ENCODE measurements at places on chromosomes 12 and 14. TPM values are rescaled to one million over a fixed set of nuclear protein-coding genes. Genes with fewer than 3 reads are reported as not detected.
A peak's percentile ranks its signal among the peaks of the same experiment; 100 is the strongest.

DNA sequence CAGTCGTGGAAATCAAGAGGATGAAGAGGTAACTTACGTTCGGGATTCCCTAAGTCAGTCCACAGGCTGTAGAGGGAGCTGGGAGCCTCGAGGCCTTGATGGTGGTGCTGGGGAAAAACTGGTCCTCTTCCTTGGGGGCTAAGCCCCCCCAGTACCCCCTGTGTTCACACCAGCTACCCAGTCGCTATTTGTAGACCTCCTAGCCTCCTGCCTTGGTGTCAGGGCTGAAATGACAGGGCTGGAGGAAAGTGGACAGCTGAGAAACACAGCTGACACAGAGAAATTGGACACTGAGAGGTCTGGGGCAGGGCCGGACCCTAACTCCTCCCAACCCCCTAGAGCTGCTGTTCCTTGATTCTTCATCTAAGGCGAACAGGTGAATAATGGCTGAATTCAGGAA is at the start of gene STAC3:
STAC3 (minus strand) TSS at position 232 of the 400 bp plus-strand sequence. CDS start 1,551 bp downstream, outside the sequence.
- DNase-seq: no peak

The UNC119B gene
- total RNA-seq: 15.8 TPM

GRCh38 chr14:105385698-105386365 is 12.5 kb upstream of the TEX22 start:
- DNase-seq: no peak

The PIWIL1 gene
- not detected for total RNA-seq

- DNase-seq: no peak
Observed at GRCh38 chr12:89179245-89179644, 173.1 kb downstream of the DUSP6 start.

DNA sequence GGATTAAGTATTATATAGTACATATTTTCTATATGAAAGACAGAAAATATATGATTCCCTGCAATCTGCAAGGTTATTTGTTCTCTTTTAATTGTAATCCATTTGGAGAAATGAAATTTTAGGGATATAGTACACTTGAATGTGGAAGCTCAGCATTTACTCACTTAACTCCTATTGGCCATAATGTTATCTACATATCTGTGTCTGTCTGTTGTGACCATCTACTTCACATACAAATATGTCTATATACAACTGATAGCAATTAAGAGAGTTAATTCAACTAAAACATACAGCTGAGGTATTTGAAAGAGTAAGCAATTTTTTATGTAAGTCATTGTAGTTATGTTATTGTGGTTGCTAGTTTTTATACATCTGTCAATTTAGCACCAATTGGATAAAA is 12.9 kb downstream of the FOXG1 start:
- DNase-seq: no peak

- DNase-seq: no peak
Observed at GRCh38 chr12:128977441-128977840, 124.2 kb downstream of the GLT1D1 start.

- DNase-seq: no peak
Observed at GRCh38 chr12:108980831-108981618, 39.8 kb downstream of the SVOP start.

The ACRBP gene
- total RNA-seq: 3.6 TPM

DNA sequence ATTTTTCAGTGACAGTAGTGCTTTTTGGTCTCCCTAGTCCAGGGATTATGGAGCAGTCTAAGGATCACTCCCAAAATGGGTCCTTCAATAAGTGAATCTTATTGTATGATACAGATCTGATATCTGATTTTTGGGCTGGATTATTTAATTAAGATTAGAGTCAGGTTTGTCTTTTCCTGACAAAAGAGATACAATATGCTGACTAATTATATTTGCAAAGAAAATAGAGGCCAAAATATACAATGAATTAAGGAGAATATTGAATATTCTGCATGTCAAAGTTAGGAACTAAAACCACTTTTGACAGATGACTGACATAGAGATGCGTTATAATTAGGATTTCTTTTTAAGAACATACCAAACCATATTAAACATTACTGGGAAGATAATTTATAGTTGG is 175.2 kb downstream of the FOXG1 start:
- DNase-seq: no peak

DNA sequence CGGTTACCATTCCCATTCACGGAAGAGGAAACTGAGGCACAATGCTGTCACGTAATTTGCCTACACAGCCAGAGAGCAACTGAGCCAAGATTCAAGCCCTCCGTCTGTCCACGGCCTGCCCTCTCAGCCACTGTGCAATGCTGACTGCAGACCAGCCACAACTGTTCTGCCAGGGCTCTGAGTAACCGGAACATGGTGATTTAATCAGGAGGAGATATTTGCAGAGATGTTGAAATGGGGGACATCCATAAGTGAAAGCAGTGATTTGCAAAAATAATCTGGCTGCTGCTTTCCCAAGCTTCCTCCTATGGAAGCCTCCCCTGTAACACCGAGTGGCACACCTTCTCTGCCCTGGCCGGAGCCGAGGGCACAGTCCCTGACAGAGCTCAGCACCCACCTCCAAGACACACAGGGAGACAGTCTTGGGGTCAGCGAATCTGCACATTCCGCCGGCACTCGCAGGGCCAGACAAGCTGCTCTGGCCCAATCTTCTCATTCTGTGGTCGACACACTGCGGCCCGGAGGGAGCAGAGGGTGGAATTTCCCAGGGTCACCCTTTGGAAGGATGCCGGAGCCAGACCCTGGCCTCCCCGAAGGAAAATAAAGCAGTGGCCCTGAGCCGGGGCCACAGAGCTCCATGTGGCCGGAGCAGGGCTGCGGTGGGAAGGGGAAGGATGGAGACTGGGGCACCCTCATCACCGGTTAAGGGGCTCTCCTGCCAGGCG is 158.2 kb upstream of the DIO3 start:
- no peak for DNase-seq

DNA sequence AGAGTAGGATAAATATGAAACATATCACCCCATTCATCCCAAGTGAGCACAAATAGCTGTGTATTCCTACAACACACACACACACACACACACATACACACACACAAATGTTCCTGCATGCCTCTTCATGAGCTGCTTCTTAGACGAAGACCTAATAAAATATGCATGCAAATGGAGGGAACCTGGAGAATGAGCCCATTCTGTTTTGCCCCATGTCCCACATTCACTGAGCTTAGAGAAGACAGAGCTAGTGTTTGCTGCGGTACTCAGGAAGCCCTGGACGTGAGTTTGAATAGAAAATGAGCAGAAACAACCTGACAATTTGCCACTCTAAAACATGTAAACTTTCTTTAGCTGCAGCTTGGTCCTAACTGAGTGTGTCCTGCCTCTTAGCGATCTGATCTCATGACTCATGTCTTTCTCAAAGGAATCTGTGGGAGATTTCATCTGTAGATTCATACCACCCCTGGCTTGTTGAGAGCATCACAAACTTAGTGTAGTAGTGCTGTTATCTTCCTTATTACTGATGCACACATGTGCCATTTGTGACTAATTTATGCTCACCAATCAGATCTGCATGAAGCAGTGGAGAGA is 86.8 kb downstream of the ITPR2 start:
- no peak for DNase-seq

The OR6C3 gene
- total RNA-seq: not detected

DNA sequence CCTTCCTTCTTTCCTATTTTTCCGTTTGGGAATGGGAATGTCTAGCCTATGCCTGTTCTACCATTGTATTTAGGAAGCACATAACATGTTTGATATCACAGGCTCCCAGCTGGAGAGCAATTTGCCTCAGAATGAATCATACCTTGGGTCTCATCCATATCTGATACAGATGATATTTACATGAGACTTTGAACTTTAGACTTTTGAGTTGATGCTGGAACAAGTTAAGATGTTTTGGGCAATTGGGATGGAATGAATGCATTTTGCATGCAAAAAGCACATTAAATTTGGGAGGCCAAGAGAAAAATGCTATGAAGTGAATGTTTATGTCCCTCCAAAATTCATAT is 61.9 kb upstream of the BEGAIN start:
- no peak for DNase-seq

DNA sequence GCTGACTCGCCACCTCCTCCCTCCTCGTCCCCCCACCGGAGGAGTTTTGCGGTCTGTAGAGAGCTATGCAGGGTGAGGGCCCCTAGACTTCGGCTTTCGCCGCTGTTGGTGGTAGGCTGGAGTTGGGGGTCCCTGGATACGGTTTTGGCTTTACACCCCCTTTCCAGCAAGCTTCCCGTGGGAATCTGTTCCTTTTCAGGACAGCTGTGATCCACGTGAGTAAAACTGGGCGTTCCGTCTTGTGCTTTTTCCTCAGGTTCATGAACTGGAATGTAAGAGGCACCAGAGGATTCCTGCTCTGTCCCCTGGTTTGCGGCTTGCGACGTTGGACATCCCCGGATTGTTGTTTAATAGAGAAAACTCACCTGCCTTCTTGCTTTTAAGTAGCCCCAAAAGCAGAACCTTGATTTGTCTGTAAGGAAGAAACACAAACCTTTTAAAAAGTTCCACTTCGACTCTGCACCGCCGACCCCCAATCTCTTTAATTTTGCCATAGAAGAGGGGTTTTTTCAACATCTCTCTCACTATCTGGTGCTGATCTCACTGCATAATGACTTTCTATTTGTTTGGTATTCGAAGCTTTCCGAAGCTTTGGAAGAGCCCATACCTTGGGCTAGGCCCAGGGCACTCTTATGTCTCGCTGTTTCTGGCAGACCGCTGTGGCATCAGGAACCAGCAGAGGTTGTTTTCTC is 490 bp downstream of the PRORP start:
- peak; percentile 10 for DNase-seq

DNA sequence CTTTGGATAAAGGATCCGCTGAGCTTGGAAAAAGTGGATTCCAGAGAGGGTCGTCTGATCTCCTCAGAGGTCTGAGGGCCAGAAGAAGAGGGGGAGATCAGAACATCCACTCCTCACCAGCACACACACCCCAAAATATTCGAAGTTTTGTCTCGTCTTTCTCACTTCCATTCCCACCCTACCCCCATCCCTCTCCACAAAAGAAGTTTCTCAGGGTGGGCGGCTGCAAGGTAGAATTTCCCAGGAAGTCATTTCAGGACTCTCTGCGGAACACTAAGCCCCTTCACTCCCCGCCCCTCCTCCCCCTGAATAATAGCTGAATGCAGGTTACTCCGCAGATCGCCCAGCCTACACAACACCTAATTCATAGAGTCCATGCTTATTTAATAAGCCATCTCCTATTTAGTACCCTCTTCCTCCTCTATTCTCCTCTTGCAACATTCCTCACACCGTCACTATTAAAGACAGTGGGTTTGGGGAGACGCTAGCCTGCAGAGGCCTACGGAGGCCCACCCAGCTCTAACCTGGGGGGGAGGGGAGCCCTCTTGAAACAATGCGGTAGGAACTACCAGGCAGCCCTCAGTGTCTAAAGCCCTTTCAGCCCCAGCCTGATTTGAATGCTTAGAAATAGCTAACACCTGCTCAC is 649 bp upstream of the SALL2 start:
- DNase-seq: peak; percentile 73

The PLCZ1 gene
- total RNA-seq: not detected

- no peak for DNase-seq
Observed at GRCh38 chr12:85713373-85713772, 122.8 kb downstream of the RASSF9 start.

- no peak for DNase-seq
Observed at GRCh38 chr12:46174919-46175318, 93.9 kb downstream of the SLC38A1 start.

The CPNE6 gene
- 0.04 TPM for total RNA-seq

The DAO gene
- total RNA-seq: not detected

DNA sequence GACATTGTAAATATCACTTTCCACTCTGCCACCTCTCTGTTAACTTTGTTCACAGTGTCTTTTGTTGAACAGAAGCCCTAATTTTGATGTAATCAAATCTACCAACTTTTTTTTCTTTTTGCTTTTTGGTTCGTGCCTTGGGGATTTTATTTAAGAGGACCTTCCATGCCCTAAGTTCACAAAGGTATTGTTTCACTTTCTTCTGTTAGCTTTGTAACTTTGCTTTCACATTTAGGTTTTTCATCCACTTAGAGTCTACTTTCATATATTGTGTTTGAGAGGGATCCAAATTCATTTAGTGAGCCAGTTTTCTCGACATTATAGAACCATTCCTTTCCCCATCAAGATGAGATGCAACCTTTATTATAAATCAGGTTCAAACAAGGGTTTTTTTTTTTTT is 275.7 kb upstream of the CRY1 start:
- DNase-seq: no peak

DNA sequence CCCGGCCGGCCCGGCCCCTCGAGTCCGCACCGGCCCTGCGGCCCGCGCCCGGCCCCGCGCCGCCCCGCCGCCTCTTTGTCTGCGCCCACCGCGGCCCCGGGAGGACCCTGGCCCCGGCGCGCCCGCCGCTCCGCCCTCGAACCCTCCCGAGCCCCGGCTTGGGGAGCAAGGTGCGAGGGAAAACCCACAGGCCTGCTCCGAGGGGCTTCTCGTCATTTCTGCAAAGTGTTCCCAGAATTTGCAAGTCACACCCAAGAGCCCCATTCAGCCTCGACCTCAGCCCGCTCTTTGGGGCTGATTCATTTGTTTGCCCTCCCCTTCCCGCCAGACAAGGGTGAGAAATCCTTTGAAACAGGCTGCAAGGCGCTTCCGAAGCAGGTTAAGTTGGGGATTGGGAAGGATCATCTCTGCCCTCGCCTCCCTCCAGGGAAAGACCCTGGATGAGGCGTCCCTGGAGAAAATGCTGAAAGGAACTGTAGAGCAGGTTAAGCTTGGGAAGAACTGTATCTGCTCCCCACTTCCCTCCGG is 325 bp upstream of the CLIP1 start:
- DNase-seq: no peak

The KRT6C gene
- not detected for total RNA-seq

GRCh38 chr14:101174522-101174838 is 271.0 kb upstream of the RTL1 start:
- peak; percentile 33 for DNase-seq

DNA sequence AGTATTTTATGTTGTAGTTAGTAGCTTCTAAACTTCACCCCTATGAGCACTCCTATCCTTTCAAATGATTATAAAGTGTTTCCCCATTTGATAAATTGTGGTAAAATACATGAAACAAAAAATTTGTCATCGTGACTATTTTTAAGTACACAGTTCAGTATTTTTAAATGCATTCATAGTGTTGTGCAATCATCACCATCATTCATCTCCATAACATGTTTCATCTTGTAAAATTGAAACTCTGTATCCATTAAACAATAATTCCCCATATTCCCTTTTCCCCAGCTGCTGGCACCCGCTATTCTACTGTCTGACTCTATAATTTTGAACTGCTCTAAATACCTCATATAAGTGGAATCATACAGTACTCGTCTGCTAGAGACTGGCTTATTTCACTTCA is 52.5 kb downstream of the ATP23 start:
- DNase-seq: no peak

GRCh38 chr14:25520821-25521220 is 470.9 kb upstream of the STXBP6 start:
- no peak for DNase-seq

- peak; percentile 68 for DNase-seq
Observed at GRCh38 chr12:132827763-132828703, 636 bp downstream of the GOLGA3 start.

GRCh38 chr12:2555487-2556082 is 239.2 kb upstream of the FKBP4 start:
- DNase-seq: peak; percentile 66

All from H7 (cell line).